Renal cortex interstitium (tissue), 15 donors: ENCODE measurements at places on chromosomes 12 and 14. TPM values are rescaled to one million over a fixed set of nuclear protein-coding genes. Genes with fewer than 3 reads are reported as not detected.

GRCh38 chr14:79483477-79484388 is 727.6 kb downstream of the DIO2 start:
- no peak for DNase-seq

- no peak for DNase-seq
Observed at GRCh38 chr14:100471441-100472093, 115.7 kb downstream of the BEGAIN start.

GRCh38 chr14:68548194-68549076 is 244.4 kb downstream of the ZFP36L1 start:
- peak; percentile 97 for DNase-seq

GRCh38 chr12:48078901-48079300 is 27.0 kb downstream of the SENP1 start:
- no peak for DNase-seq

- DNase-seq: no peak
Observed at GRCh38 chr12:130583800-130584199, 132.3 kb downstream of the RIMBP2 start.

GRCh38 chr14:59161561-59162175 is 26.8 kb upstream of the DAAM1 start:
- peak; percentile 50 for DNase-seq

- no peak for DNase-seq
Observed at GRCh38 chr12:66724616-66725015, 45.7 kb upstream of the GRIP1 start.

DNA sequence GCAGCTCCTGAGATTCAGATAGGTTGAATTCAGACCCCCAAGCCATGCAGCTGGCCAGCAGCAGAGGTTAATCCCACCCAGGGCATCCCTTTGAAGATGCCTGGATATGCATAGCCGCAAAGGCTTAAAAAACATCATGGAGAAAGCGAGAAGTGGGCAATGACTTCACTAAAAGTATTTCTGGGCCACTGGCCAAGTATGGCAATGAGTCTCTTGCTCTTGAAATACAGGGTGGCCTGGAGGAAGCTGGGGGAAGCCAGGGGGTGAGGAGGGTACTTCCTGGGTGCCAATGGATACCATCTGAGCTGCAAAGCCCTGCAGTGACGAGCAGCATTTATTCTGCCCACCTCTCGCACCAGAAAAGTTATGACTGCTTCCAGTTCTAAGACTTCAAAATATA is 539.3 kb upstream of the TBX3 start:
- no peak for DNase-seq

GRCh38 chr14:50669441-50669986 is 1.4 kb upstream of the SAV1 start:
- no peak for DNase-seq

GRCh38 chr14:59320763-59321625 is 132.5 kb downstream of the DAAM1 start:
- DNase-seq: no peak

- DNase-seq: peak; percentile 84
Observed at GRCh38 chr14:75126679-75127473, at the start of gene NEK9. Gene NEK9 (minus strand): TSS chr14:75127048. CDS start chr14:75126921, 127 bp downstream.

- no peak for DNase-seq
Observed at GRCh38 chr12:121223292-121224285, 13.7 kb downstream of the P2RX4 start.

DNA sequence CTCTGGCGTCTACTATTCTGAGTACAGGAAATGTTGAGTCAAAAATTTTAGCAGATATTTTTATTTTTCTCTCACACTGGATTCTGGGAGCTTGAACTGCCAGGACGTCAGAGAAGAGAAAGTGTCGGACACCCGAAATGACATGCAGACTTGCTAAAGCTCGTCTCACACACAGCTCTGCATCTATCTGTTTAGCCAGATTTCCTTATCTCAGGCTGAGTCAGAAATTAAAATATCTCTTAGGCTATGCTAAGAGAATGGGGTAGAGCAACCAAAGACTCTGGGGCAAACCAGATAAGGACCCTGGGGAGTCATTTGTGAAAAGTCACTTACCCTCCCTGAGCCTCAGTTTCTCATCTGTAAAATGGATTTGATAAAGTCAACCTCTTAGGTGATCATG is 1124.1 kb downstream of the VRK1 start:
- no peak for DNase-seq

GRCh38 chr12:62928632-62929031 is 6.3 kb downstream of the PPM1H start:
- DNase-seq: no peak

- DNase-seq: no peak
Observed at GRCh38 chr12:50110127-50110761, 1.8 kb upstream of the COX14 start.

GRCh38 chr14:77311217-77311616 is 9.5 kb downstream of the POMT2 start:
- DNase-seq: no peak

DNA sequence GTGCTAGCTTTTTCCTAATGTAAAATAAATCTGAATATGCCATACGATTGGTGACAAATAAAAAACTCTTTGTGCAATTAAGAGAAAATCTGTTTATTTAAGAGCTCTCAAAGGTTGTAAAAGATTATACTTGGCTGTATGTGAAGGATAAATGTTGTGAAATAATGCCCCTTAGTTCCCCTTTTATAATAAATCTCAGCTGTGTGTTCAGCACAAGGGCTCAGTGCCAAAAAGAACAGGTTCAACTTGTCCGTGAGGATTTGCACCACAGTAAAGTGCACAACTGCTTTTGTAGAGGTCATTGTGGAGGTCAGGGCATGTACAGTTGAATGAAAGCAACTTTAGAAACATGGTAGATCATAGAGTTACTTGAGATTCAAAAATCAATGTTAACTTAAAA is 118.6 kb downstream of the TRMT5 start:
- DNase-seq: peak; percentile 21

GRCh38 chr12:106643000-106643399 is 60.2 kb downstream of the RFX4 start:
- DNase-seq: no peak

- DNase-seq: no peak
Observed at GRCh38 chr12:21129351-21129750, 1.6 kb upstream of the SLCO1B1 start.

DNA sequence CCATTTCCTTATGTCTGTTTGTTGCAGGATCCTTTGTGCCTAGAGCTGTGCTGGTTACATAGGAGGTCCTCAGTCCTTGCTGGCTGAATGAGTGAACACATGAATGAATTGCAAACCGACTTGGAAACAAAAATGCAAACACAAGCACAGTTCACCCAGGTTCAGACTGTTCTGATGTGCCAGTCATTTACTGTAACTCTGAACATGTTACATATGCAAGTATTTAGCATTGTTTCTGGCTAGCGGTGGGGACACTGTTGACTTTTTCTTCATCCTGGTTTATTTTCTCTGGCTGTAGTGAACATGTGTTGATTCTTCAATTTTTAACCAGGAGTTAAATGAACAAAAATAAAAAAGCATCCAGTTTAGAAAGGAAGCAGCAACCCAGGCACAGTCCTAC is 33.4 kb downstream of the TSPAN9 start:
- DNase-seq: no peak

Gene GUCY2C
- polyA plus RNA-seq: 0.47 TPM

Gene CLEC4D
- polyA plus RNA-seq: 0.58 TPM

Gene ACVRL1
- polyA plus RNA-seq: 31.1 TPM

Gene RNASE3
- polyA plus RNA-seq: 1.1 TPM

Gene NFYB
- polyA plus RNA-seq: 118 TPM

Gene PRPH
- polyA plus RNA-seq: 0.34 TPM

Gene LUM
- 48.5 TPM for polyA plus RNA-seq

Gene RHOJ
- polyA plus RNA-seq: 15.8 TPM

Gene ACSM4
- 0.17 TPM for polyA plus RNA-seq
